ENCODE measurements at places on chromosomes 1 and 21.

- DNase-seq, result no peak
Observed at GRCh38 chr1:76218888-76219287, 144.3 kb downstream of the ST6GALNAC3 start.

DNA sequence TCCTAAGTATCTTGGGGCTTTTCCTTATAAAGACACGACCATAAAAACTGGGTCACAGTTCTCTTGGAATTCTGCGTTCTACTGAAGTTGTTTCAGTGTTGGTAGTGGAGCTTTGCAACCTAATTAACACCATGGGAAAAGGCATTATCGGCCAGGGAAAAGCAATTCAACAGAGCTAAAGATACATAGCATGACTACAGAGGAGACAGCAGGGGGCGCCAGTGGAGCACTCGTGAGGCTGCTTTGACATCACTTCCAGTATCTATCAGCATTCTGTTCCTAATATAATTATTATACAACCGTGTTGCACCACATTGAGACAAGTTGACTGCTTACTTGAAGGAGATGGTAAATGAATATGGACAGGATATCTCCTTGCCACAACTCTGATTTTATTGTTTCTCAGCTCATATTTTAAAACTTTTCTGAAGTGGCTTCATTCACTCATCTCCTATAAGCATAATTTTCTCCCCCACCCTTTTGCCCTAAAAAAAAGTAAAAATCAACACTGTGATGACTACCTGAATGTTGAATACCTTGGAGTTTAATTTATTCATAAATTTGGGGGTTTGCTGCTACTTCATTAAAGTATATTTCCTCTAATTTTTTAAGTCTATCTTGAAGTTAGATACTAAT, 39.4 kb downstream of the ZP4 start:
- no peak for DNase-seq

DNA sequence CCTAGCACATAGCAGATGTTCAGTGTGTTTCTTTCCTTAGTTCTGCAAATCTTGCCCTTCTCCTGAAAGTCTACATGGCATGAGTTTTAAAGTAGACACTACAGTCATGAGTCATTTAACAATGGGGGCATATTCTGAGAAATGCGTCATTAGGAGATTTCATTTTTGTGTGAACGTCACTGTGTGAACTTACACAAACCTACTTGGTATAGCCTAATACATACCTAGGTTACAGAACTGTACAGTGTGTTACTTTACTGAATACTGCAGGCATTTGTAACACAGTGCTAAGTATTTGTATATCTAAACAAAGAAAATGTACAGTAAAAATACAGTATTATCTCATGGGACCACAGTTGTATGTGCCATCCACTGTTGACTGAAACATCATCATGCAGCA, 10.0 kb downstream of the TTF2 start:
- no peak for DNase-seq

- peak; percentile 56 for DNase-seq
Observed at GRCh38 chr1:243731301-243731891, 118.6 kb downstream of the AKT3 start.

DNA sequence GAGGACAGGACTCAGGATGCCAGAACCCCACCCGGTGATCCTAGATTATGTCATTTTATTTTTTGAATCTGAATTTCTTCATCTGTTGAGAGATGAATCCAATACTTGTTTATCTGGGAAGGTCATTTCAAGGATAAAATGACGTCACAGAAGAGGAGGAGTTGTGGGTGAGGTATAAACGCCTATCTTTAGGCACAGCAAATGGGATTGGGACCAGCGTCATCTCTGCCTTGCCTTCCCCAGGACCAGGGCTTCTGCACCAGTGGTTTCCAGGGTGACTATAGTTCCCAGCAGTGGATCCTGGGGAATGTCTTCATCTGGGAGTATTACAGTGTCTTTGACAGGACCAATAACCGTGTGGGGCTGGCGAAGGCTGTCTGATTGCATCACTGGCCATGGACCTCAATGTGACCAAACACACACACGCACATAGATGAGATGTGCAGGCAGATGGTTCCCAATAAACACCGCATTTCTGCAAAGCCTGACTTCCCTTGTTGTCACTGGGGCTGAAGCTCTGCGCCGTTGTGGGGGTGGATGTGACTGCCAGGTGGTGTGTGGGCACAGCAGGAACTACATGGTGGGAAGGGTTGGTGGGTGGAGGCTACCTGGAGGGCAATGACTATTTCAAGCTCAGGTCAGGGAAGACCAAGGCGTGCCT, 28.1 kb downstream of the KCNA10 start:
- no peak for DNase-seq

DNA sequence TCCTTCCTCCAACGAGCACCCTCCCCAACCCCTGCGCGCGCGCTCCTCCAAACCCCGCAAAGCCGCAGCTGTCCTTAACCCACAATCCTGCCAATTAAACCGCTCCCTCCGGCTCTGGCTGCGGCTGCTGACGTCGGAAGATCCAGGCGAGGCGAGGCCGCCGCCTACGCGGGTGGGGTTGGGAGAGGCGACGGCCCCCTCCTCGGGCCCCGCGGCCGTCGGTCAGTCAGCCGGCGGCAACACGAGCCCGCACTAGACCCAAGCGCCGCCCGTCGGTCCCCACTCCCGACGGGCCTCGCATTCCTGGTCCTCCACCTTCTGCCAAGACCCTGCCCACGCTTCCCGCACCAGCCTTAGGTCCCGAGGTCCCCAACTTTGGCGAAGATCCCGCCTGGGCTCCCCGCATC, 75.4 kb downstream of the VWA5B1 start:
- no peak for DNase-seq

- no peak for DNase-seq
Observed at GRCh38 chr1:206608108-206608698, 4.1 kb downstream of the EIF2D start.

DNA sequence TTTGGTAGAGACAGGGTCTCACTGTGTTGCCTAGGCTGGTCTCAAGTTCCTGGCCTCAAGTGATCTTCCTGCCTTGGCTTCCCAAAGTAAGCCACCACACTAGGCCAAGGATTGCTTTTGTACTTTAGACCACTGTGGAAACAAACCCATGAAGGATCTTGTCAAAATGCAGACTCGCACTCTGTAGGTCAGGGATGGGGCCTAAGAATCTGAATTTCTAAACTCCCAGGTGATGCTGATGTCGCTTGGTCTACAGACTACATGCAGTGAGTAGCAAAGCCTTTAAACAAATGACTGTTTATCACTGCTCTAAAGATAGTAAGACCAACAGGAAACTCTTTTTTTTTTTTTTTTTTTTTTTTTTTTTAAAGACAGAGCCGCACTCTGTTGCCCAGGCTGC, 54.1 kb upstream of the MUTYH start:
- DNase-seq, result no peak

GRCh38 chr1:12345350-12346217, 115.8 kb downstream of the VPS13D start:
- no peak for DNase-seq

DNA sequence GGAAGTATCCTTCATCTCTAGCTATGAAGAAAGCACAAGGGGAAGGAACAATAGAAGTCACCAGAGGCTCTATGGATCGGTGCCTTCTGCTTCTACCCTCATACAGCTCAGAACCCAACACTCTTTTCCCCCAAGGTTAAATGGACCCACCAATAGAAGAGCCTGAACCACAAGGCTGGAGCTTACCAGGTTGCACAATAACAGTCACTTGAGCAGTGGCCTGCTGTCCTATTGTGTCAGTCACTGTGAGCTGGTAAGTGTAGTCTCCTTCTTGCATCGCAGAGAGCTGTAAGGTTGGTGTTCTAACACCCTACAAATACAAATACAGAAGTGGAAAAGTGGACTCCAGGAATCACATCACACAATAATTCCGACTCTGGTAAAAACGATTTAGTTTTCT, 103.0 kb downstream of the KIAA0319L start:
- DNase-seq, result no peak

DNA sequence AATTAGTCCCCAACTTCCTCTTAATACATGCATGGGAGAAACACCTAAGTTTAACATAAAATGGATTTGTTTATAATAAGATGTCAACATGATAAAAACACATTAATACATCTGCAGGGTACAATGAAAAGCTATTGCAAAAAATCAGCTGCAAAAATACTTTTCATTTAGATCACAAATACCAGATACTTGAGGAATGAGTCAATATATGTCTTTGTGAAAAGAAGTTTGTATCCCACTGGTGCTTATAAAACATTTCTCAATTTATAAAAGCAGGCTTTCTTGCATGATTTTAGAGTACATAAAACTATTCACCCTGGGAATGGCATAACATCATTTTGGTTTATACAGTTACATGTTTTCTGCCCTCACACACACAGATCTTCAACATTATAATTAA, 18.6 kb upstream of the PRKAA2 start:
- DNase-seq, result no peak

GRCh38 chr1:56995414-56996100, 29.7 kb upstream of the C8B start:
- DNase-seq, result no peak

DNA sequence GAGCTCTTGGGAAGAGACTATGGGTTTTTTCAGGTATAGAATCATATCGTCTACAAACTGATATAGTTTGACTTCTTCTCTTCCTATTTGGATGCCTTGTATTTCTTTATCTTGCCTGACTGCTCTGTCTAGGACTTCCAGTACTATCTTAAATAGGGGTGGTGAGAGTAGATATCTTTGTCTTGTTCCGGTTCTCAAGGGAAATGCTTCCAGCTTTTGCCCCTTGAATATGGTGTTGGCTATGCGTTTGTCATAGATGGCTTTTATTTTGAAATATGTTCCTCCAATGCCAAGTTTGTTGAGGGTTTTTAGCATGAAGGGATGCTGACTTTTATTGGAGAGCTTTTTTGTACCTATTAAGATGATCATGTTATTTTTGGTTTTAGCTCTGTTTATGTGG, 170.3 kb downstream of the PTGER3 start:
- DNase-seq, result no peak

DNA sequence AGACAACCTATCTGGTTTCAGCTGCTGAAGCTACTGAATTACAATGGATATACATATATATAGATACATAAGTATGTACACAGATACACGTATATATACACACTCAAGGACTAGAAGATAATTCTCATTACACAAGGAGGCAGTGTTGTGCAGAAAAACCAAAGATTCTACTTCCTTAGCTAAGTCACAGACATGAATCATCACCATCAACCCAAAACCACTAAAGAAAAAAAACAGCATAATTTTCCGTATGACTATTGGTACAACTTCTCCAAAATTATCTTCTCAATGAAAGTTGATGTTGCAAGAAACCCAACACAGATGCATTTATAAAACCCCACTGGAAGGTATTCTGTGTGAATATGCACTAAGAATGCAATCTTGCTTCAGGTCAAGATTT, 36.8 kb upstream of the RPF1 start:
- DNase-seq, result no peak

DNA sequence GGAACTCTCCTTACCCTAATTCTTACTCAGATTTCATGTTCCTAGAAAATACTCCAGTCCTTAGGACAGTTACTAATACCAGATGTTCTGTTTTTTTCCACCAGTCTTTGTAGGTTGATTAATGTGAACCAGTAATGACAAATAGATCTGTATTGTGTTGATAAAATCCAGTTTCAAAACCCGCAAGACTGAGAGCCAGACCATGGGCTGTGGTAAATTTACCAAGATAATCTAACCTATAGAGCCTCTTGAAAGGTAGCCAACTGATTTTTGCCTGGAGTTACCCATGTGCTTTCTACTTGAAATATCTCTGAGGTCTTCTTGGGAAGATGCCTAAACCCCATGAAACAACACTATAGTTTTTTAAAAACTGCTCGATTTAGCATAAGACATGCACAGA, 46.5 kb upstream of the CDC7 start:
- DNase-seq, result no peak

GRCh38 chr1:59163268-59164092, 133.4 kb upstream of the FGGY start:
- no peak for DNase-seq

- no peak for DNase-seq
Observed at GRCh38 chr1:40849801-40850592, 12.2 kb downstream of the CITED4 start.

GRCh38 chr1:12356004-12356890, 126.4 kb downstream of the VPS13D start:
- DNase-seq, result no peak

- DNase-seq, result no peak
Observed at GRCh38 chr21:31107871-31108270, 69.6 kb upstream of the KRTAP19-8 start.

Data from substantia nigra (tissue), 51 donors.